ENCODE measurements at places on chromosomes 12 and 14.
A peak's percentile ranks its signal among the peaks of the same experiment; 100 is the strongest.

DNA sequence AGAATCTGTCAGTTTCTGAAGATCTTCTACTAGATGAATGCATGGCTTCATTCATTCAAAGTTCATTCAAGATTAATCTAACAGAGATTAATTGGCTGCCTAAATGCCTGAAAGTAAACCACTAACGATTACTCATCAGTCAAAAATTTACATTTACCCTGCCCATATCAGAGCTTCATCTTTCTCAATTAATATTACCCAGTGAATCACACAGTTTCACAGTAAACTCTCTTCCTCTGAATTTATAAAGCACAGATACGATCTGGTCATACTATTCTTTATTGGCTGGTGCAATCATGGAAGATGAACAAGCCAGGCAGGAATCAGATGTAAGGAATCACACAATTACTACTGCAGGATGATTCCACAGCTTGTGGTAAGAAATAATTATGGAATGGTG is 377.7 kb downstream of the SLC16A7 start:
- peak; percentile 81 for DNase-seq

GRCh38 chr12:27366621-27367020 is 34.0 kb downstream of the BMAL2 start:
- no peak for DNase-seq

DNA sequence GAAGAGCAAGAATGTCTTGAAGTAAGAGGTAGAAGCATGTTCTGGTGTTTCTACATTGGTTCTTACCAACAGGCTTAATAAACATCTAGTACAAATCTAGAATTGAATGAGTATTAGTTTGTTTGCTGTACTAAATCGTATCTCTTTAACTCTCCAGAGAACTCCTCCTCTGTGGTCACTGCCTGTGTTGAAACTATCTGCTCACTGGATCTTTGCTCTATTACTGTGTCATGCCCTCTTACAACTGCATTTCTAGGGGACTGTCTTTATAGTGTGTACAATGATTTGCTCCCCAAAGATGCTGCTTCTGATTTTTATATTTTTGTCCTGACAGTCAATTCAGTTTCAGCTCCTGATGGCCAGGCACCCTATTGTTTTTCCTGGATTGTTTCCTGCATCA is 50.1 kb upstream of the E2F7 start:
- no peak for DNase-seq

GRCh38 chr12:70772836-70773235 is 135.6 kb upstream of the PTPRB start:
- DNase-seq, result no peak

DNA sequence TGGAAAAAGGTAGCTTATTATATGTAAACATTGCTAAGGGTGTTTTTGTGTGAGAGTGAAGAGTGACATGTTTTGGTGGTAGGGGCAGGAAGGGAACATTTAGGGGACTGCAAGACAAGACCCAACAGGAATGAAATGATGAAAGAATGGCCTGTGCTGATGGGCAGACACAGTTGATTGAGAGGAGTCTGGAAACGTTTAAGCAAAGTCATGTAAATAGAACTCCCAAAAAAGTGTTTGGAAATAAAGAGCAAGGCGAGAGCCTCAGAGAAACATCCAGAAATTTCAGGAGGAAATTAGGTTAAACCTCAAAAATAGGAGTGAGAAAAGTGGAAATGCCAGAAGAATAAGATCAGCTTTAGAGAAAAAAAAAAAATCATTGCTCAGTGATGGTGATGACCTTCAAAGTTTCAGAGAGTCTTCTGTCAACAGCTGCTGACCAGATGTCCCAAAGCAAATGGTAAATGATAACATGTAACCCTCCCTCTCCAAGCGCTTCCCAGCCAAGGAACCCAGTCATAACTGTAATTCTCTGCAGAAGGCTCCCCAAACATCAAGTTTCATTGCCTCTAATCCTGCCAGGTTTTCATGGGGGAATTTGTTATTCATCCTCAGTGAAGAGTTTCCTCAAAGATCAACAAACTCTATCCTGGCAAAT is 223.2 kb upstream of the FAR2 start:
- peak; percentile 57 for DNase-seq

DNA sequence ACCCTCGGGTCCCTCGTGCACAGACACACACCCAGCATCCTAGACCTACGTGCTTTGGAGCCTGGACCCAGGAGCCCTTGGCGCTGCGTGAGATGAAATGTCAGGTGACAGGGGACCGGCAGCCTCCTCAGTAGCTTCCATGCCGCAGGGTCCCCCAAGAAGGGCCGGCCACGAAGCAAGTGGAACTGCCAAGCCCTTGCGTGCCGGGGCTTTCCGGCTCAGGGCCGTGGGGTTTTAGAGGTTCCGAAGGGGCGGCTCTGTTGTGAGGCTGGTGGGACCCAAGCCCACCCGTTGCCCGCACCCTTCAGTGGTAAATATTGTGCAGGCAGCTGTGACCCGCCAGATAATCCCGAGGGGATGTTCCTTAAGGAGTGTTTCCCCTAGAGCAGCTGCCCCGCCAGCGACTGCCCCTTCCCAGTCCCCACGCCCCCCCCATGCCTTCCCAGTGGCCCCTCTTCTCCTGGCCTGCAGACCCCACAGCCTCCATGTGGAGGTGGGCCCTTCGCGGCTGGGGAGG is 133.7 kb downstream of the ADGRD1 start:
- DNase-seq, result no peak

DNA sequence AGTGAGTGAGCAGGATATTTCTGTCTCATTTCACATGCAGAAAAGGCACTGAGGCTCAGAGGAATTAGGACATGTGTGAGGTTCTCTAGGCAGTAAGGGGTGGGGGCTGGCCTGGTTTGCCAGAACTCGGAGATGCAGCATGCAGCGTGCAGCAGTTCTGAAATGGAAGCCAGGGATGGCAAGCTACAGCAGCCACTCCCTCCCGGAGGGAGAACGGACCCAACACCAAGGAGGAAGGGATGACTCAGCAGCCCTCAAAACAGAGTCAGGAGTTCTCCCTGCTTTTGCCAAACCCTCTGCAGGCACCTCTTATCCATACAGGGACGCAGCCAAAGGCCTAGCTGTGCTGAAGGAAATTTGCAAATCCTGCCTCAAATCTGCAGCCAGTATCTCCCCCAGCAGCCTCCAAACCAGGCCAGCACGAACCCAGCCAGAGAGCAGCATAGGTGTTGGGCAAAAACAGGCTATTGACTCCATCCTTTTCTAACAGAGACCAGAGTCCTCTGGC is 10.3 kb upstream of the SERPINA3 start:
- peak; percentile 92 for DNase-seq

GRCh38 chr12:132622437-132623071 is 4.0 kb downstream of the P2RX2 start:
- DNase-seq, result peak; percentile 70

GRCh38 chr12:122961531-122962329 is 4.5 kb downstream of the ABCB9 start:
- no peak for DNase-seq

- no peak for DNase-seq
Measured at GRCh38 chr12:67742461-67742860, 93.9 kb downstream of the DYRK2 start.

- DNase-seq, result no peak
Measured at GRCh38 chr12:47221256-47222023, 141.7 kb upstream of the AMIGO2 start.

DNA sequence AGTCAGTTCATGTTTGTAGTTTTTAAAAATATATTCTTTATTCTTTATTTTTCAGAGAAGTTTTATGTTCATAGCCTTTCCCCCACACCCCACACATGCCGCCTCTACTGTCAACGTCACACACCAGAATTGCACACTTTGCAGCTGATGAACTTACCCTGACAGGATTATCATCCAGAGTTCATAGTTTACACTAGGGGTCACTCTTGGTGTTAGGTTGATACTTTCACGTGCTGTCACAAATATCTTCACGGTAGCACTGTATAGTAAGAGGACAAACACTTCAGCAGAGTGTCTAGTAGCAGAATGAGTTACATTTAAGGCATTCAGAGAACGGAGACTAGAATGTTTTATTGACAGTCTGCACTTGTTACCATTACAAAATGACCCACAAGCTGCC is 5.1 kb downstream of the DPPA3 start:
- no peak for DNase-seq

- DNase-seq, result no peak
Measured at GRCh38 chr14:105884808-105885281, 358.5 kb downstream of the TMEM121 start.

GRCh38 chr14:36513012-36513420 is 7.0 kb downstream of the NKX2-1 start:
- no peak for DNase-seq

DNA sequence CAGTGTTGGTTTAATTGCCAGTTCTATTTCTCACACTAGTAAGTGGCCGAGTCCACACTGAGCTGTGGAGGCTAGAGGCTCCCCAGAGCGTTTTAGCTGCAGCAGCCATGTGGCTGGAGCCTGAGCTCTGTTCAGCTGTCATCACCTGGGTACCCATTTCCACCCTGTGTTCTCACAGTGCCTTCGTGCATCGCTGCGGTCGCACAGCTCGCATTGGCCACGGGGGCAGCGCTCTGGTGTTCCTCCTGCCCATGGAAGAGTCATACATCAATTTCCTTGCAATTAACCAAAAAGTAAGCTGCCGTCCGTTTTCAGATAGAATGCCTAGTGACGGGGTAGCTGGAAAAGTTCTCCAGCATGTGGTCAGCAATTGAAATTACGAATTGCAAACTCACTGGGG is 15.7 kb downstream of the DDX55 start:
- no peak for DNase-seq

- DNase-seq, result no peak
Measured at GRCh38 chr12:11710431-11710830, 61.0 kb downstream of the ETV6 start.

DNA sequence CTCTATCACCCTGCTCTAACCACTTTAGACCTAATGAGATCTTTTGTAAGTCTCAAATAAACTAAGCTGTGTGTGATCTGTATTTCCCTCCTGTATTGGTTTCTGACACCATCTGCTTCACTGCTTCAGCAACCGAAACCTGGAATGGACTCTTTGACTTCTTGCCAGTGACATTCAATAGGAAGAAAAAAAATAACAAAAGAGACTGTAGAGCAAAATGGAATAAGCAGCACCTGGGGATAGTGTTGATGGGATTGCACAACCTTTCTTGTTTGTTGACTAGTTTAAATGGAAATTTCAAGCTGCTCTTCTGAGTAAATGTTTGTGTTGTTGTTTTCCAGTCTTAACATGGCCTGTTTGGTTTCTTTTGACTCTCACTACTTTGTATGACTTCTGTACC is 888.6 kb upstream of the SEL1L start:
- DNase-seq, result no peak

DNA sequence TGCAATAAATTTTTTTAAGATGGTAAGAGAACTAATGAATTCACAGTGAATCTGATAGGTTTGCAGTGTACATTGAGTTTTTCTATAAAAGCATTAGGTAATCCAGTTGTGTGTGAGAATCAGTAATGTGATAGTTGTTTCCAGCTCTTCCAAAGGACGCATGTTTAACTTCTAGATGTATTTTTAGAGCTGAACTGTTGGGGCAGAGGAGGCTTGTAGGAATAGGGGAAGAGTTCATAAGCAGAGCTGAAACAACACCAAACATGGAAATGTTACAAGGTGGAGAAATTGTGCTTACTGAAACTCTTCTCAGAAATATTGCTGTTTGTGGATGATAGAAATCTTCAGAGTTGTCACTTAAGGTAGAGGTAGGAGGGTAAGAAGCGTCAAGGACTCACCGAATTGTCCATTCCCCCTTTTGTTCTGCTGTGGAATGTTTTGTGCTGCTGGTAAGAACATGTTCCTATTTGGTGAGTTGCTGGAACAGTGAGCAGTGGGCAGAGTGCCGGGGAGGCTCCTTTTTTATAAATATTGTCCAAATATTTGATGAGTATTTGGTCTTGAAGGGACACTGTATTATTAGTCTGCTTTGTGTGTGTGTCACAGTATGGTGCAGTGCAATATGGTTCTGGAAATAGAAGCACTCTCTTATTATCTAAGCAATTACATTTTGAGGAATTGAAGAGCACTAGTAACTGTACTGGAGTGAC is 76.7 kb downstream of the ANO6 start:
- DNase-seq, result peak; percentile 49

DNA sequence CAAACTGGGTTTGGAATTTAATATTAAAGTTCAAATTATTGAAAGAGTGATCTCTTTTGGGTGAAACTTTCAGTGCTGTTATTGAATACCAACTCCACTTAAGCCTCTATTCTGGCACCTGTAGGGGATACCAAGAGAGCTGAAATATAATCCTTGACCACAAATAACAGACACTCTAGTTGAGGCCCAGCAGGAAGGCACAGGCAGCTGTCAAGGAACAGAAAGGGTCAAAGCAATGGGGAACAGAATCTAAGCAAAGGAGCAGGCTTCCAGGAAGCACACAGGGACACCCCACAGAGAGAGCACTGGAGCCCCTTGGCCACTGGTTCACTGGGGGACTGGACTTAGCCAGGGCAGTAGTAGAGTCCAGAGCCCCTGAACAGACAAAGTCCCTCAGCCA is 120.9 kb upstream of the SFSWAP start:
- DNase-seq, result no peak

- no peak for DNase-seq
Measured at GRCh38 chr14:67749341-67750084, 47.8 kb downstream of the RDH12 start.

GRCh38 chr12:29088611-29089219 is 60.4 kb upstream of the FAR2 start:
- peak; percentile 47 for DNase-seq

GRCh38 chr12:52011602-52012214 is 5.0 kb downstream of the TAMALIN start:
- DNase-seq, result no peak

GRCh38 chr12:95216711-95217376 is 423 bp downstream of the FGD6 start:
- no peak for DNase-seq

DNA sequence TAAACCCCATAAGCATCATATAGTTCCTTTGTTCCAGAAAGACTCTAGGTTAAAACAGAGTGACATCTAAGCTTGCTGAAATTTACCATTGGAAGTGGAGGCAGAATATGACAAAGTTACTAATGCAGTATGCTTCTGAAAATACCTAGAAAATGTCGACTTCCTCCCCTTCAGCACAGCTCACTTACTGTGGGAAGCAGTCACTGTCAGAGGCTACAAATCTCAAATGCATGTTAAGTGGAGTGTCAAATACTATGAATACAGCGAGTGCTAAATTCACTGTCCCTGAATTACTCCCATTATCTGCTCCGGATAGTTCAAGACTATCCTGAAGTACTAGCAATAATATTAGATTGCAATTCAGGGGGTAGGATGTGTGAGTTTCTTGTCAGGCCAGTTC is 1454.6 kb downstream of the AACS start:
- no peak for DNase-seq

DNA sequence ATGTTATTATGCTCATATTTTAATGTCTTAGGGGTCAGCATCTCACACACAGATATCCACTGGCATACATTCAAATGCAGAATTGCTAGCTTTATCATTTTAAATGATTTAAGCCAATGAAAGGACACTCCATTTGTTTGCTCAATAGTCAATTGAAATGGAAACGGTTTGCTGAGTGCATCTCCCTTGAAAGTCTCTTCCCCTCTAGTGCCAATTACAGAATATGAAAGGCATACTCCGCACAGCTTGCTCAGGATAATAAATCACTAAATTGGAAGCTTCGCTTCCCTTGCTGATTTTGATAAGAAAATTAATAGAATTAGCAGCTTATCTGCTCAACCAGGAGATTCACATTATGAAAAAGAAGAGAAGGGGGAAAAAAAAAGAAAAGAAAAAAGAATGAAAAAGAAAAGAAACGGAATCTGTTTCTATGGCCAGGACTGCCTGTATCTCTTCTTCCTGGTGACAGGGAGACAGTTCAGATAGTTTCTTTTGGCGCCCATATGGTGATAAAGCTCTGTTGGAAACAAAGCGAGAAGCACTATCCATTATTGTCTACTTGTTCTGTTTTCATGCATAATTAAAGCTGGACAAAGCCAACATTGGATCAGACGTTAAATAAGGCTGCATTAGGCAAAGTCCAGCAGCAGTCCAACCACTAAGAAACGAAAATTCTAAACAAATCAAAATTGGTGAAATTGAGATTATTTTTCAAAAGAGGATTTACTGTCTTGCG is 225.0 kb downstream of the GXYLT1 start:
- DNase-seq, result no peak

All from iris pigment epithelial cell (primary cell).